ENCODE measurements at places on chromosomes 12 and 14.

GRCh38 chr14:55624913-55625312 lies 44.9 kb downstream of the KTN1 start:
- no peak for DNase-seq

DNA sequence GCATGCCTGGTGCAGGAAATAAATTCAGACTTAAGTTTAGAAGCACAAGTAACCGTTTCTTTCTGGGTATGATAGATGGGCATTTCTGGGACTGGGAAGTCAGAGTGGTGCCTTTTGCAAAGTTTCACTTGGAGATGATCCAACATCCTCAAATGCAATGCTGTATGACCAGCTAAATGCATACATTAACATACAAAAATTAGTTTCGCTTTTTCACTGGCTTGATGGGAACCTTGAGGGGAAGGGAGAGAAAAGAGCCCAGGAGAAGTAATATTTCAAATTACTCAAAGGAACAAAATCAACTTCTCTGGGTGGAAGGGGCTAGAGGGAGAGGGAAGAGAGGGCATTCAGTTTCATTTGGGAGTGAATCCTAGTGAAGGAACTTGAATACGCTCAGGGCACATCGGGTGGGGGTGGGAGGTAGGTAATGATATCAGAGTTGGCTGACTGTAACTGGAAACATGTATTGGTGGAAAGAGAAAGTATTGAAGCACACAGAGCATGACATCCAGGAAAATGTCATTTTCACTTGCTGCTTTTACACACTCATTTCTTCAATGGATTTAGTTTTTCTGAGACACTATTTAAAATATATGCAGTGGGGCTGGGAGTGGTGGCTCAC lies 175.5 kb downstream of the PTPRO start:
- no peak for DNase-seq

- no peak for DNase-seq
Observed at GRCh38 chr12:75648856-75649255, 137.4 kb upstream of the KRR1 start.

DNA sequence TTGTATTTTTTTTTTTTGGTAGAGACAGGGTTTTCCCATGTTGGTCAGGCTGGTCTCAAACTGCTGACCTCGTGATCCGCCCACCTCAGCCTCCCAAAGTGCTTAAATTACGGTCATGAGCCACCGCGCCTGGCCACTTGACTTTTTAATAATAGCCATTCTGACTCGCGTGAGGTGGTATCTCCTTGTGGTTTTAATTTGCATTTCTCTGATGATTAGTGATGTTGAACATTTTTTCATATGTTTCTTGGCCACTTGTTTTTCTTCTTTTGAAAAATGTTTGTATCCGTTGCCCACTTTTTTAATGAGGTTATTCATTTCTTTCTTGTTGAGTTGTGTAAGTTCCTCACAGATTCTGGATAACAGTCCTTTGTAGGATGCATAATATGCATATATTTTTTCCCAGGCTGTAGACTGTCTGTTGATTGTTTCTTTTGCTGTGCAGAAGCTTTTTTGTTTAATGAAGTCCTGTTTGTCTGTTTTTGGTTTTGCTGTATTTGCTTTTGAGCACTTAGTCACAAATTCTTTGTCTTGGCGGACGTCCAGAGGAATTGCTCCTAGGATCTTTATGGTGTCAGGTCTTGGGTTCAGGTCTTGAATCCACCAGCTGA lies 10.3 kb upstream of the PGAM5 start:
- DNase-seq, result no peak

GRCh38 chr12:82672811-82673495 lies 13.8 kb upstream of the TMTC2 start:
- DNase-seq, result no peak

DNA sequence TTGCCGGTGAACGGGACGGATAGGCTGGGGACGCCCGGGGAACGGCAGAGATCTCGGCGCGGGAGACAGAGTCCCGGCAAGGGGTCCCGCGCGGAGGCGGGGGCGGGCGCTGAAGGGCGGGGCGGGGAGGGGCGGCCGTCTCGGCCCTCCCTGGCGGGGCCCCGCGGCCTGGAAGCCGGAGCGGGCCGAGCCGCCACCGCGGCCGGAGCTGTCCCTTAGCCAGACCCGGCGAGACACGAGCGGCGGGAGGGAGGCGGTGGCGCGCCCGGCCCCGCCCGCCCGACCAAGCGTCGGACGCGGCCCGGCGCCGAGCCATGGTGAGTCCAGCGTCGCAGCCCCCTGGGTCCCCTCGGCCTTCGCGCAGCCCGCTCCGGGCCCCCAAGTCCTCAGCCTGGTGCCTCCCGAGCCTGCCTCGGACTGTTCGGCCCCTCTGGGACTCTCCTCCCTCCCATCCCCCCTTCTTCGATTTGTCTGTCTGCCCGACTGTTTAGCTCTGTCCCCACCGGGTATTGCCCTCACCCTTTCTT lies at the start of gene ARHGEF40:
ARHGEF40 (plus strand) TSS at position 222 of the 527 bp plus-strand sequence; CDS start at position 315, 93 bp downstream.
- DNase-seq, result peak; percentile 80

- no peak for DNase-seq
Observed at GRCh38 chr12:102902093-102902492, 15.0 kb downstream of the PAH start.

GRCh38 chr12:70971001-70971794 lies 50.7 kb upstream of the PTPRR start:
- DNase-seq, result no peak

Data from urothelium cell line (cell line).